ENCODE measurements at places on chromosomes 16 and 17.

DNA sequence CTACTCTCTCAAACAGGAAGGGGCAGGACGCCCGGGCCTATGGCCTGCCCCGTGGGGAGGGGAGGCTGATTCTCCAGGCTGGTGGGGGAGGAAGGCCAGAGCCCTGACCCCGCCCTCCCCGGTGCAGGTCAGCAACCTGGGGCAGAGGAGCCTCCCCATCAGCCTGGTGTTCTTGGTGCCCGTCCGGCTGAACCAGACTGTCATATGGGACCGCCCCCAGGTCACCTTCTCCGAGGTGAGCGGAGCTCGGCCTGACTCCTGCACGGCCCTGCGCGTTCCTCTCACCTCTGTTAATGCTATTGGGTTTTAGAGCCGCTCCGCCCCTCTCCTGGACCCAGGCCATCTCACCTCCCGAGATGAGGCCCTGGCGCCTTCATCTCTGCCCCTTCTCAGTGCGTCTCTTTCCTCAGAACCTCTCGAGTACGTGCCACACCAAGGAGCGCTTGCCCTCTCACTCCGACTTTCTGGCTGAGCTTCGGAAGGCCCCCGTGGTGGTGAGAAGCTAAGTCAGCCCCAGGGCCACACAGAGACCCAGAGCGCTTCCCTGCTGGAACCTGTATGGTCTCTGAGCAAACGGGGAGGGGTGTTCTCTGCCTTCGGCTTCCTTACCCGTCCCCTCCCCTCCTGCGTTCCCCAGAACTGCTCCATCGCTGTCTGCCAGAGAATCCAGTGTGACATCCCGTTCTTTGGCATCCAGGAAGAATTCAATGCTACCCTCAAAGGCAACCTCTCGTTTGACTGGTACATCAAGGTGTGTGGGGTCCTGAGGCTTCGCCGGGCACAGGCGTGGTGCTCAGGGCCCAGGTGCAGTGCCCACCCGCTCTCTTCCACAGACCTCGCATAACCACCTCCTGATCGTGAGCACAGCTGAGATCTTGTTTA, 25.1 kb upstream of the ITGAX start:
- no peak for DNase-seq

DNA sequence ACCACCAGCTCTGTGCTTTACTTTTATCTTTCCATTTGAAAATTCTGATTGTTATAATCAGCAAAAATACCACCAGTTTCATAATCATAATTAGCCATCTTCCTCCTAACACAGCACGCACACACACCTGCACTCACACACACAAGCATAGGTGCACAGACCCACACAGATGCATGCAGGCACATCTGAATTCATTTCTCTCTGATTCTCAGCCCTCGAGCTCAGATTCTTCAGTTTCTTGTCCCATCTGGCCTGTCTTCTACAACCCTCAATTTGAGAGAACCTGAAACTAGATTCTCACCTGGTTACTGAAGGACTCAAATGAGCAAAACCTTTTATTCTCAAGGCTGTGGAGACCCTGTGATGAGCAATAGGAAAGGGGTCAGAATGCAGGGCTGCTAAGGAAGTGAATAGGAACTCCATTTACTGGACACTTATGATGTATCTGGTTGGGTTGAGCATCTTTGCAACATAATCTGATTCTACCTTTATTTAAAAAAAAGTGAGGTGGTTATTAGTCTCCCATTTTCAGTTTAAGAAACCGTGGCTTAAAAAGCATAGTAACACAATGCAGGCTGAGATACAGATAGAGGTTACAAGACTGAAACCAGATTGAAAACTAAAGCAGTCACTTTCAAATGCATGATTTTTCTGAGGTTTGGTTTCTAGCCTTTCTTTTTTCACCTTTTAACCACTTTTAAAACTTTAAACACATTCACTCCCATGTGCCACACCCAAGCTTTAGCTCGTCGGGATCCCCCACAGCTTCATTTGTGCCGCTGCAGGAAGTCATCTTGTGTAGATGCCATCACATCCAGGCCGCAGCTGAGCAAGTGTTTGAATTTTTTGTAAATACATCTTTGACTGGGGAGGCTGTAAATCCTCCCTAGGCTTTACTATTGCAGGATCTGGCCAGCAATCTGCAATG, 9.4 kb downstream of the KRT33A start:
- DNase-seq: no peak

- no peak for DNase-seq
Observed at GRCh38 chr17:45223539-45224528, 2.1 kb downstream of the FMNL1 start.

GRCh38 chr16:26139091-26139490, 447.3 kb downstream of the HS3ST4 start:
- DNase-seq: no peak

GRCh38 chr16:13957197-13958078, 37.5 kb downstream of the ERCC4 start:
- peak; percentile 77 for DNase-seq

- DNase-seq: no peak
Observed at GRCh38 chr16:88005181-88005581, 53.9 kb downstream of the BANP start.

DNA sequence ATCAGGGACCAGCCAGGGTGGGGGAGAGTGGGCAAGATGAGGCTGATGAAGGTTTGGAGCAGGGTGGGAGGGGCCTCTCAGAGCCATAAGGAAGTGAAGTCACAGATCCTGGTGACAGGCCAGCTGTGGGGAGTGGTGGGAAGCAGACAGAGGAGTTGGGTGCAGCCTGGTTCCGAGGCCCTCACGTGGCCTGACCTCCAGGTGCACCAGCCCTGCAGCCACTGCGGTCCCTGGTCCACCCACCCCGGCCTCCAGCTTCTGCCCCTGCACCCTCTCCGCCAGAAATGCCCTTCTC, 3.9 kb upstream of the ZFPM1 start:
- no peak for DNase-seq

DNA sequence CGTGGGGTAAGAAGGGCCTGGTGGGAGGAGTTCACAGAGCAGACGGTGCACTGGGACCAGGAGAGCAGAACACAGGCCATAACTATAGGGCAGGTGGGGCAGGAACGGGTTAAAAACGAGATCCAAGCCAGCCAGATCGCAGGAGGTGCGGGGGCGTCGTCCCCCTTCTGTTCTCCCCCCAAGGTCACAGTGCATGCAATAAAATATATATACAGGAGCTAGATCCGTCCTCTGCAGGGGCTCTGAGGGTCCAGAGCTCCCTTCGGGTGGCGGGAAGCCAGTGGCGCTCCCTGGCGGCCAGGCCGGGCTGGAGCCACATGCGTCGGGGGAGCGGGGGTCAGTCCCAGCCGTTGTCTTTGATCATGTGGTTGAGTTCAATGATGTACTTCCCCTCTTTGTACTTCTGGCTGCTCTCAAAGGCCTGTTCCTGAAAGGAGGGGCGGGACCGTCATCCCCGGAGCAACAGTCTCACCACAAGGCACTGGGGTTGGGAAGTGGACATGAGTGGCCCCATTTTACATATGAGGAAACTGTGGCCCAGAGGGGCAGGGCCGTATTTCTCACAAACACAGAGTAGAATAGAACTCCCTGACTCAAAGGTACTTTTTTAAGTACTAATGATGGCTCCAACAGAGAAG, 768 bp upstream of the TBX6 start:
- DNase-seq: no peak

- no peak for DNase-seq
Observed at GRCh38 chr16:78620291-78620690, 520.8 kb downstream of the WWOX start.

GRCh38 chr16:890716-891352, 80.0 kb downstream of the LMF1 start:
- DNase-seq: no peak

DNA sequence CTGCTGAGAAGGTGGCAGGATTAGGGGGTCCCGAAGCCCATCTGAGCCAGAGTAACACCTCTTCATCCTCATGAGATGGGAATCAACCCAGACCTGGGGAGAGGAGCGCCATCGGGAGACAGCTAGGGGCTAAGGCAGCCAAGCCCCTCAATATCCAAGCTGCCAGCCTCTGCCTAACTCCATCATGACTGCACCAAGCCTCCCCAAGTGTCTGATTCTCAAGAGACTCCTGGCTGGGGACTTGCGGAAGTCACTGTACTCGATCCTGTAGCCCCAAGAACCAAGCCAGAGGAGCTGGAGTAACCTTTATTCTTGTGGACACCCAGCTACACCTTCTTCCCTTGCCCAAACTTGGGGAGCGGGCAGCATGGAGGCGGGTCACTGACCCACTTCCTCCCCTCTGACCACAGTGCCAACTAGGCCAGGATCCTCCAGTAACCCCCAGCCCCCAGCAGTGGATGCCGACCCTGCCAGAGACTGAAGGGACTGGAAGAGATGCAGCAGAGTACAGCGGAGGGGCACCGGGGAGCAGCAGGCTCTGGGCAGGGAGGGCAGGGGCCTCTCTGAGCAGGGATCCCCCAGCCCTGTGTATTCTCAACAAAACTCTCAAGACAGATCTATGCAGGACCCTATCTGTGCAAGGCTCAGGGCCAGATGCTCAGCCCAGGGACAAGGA, 13.3 kb downstream of the HDAC5 start:
- DNase-seq: no peak

GRCh38 chr17:45867171-45867570, 22.5 kb downstream of the SPPL2C start:
- DNase-seq: no peak

GRCh38 chr16:89332243-89332901, 114.9 kb downstream of the ZNF778 start:
- DNase-seq: no peak

- no peak for DNase-seq
Observed at GRCh38 chr16:84818989-84819643, 669 bp upstream of the CRISPLD2 start.

DNA sequence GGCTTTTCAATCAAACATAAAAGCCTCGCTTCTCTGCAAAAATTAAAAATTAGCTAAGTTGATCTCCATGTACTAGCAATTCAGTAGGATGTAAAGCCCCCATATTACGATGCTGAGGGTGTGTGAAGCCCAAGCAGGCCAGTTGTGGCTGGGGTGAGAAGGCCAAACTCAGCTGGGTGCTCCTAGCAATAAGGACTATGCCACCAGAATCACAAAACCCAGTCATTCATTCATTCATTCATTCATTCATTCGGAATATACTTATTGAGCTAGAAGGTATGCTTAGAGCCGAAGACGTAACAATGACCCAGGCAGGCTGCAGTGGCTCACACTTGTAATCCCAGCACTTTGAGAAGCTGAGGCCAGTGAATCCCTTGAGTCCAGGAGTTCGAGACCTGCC, 3.9 kb upstream of the CRYBA1 start:
- no peak for DNase-seq

GRCh38 chr17:44197980-44198720, 1.5 kb downstream of the ATXN7L3 start:
- no peak for DNase-seq

GRCh38 chr16:66250686-66251431, 115.6 kb upstream of the CDH5 start:
- no peak for DNase-seq
